Upper lobe of right lung (tissue), 1 donor: ENCODE measurements at places on chromosomes 1 and 21.

DNA sequence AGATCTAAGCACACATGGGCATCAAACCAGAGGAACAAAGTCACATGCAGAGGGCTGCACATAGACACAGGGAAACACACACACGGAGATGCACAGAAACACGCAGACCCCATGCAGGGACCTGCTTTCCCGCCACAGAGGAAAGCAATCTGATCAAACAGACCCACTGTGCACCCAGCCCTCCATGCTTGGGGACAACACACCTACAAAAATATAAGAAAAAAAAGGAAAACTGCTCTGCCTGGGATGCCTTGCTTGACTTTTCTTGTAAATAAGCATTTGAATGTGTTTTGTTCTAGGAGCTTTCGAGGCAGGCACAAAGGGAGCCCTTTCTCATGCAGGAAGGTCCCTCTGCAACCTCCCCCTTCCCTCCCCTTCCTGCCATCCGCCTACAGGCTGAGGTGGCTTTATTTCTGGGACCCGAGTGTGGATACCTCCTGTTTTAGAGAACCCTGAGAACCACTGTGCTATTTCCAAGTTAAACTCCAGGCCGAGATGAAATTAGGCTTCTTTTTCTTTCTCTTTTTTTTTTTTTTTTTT, 3.5 kb upstream of the ICMT start:
- no peak for DNase-seq
- peaks cover 17% of the 10 kb centered on the region for H3K4me1 ChIP-seq
- no peak overlapping the region for H3K27ac ChIP-seq
- H3K36me3 ChIP-seq: no peaks in the 10 kb centered on the region
- H3K27me3 ChIP-seq: peaks cover 49% of the 10 kb centered on the region

DNA sequence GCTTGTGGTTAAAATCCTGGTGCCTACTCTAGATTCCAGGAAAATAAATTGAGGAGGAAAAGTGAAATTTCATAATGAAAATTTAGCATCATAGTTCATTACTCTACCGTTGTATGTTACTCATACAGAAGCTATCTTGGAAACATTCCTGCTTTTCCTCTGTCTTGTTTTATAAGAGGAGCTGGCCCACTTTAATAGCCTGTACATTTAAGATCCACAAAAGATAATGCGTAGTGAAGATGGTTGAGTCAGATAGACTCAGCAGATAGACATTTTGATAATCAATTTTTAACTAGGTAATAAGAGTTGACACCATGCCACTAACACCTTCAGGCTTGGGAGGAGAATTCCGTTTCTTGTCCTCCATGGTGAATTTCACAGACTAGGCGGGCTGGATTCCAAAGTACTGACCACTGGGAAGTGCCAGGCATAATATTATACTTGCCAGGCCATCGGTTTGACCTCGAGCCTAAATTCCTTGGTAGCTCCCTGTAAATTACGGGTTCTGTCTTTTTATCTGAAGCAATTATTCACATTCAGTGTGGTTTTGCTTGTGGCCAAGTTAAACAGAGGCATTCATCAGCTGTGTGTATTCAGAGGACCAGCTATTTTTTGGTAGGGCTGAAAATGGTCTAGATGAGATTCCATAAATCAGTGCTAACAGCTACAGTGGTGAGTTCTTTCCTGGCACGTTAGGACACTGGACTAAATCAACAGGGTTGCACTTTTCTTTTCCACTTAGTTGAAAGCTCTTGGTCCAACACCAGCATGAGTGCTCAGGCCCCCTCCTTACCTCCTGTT, 111.9 kb upstream of the KAZN start:
- H3K27ac ChIP-seq: no peak overlapping the region
- no peaks in the 10 kb centered on the region for H3K36me3 ChIP-seq
- H3K27me3 ChIP-seq: no peaks in the 10 kb centered on the region
- DNase-seq: no peak
- H3K4me1 ChIP-seq: peaks cover 6% of the 10 kb centered on the region

- H3K36me3 ChIP-seq: no peaks in the 10 kb centered on the region
- no peak overlapping the region for H3K4me3 ChIP-seq
- H3K4me1 ChIP-seq: peaks cover 17% of the 10 kb centered on the region
- H3K27ac ChIP-seq: no peak overlapping the region
- H3K27me3 ChIP-seq: peaks cover 11% of the 10 kb centered on the region
Observed at GRCh38 chr1:21514245-21514644, 5.0 kb downstream of the ALPL start.

- no peak overlapping the region for H3K27ac ChIP-seq
- no peaks in the 10 kb centered on the region for H3K36me3 ChIP-seq
- peaks cover 16% of the 10 kb centered on the region for H3K27me3 ChIP-seq
- H3K4me3 ChIP-seq: no peak overlapping the region
Observed at GRCh38 chr1:246792603-246793002, 68.4 kb downstream of the SCCPDH start.

GRCh38 chr1:11720525-11720924, 15.4 kb upstream of the AGTRAP start:
- H3K27ac ChIP-seq: no peak overlapping the region
- no peaks in the 10 kb centered on the region for H3K27me3 ChIP-seq
- H3K36me3 ChIP-seq: no peaks in the 10 kb centered on the region
- no peak for DNase-seq
- no peaks in the 10 kb centered on the region for H3K4me1 ChIP-seq

- no peak overlapping the region for H3K4me3 ChIP-seq
- no peak for DNase-seq
- no peak overlapping the region for H3K27ac ChIP-seq
- no peaks in the 10 kb centered on the region for H3K4me1 ChIP-seq
- no peaks in the 10 kb centered on the region for H3K27me3 ChIP-seq
Observed at GRCh38 chr1:177871613-177872307, 98.1 kb downstream of the SEC16B start.

GRCh38 chr1:85798419-85798818, 90.2 kb upstream of the ZNHIT6 start:
- H3K36me3 ChIP-seq: no peaks in the 10 kb centered on the region
- no peak overlapping the region for H3K27ac ChIP-seq
- H3K4me3 ChIP-seq: no peak overlapping the region

GRCh38 chr1:97562081-97562480, 358.8 kb downstream of the DPYD start:
- no peak for DNase-seq
- H3K27ac ChIP-seq: no peak overlapping the region
- no peaks in the 10 kb centered on the region for H3K4me1 ChIP-seq
- no peaks in the 10 kb centered on the region for H3K27me3 ChIP-seq

- no peaks in the 10 kb centered on the region for H3K4me1 ChIP-seq
- no peaks in the 10 kb centered on the region for H3K27me3 ChIP-seq
- H3K36me3 ChIP-seq: no peaks in the 10 kb centered on the region
Observed at GRCh38 chr1:190452272-190452848, 25.3 kb downstream of the BRINP3 start.

GRCh38 chr21:39037807-39038405, 145.3 kb downstream of the PSMG1 start:
- no peaks in the 10 kb centered on the region for H3K36me3 ChIP-seq
- no peaks in the 10 kb centered on the region for H3K27me3 ChIP-seq
- peaks cover 14% of the 10 kb centered on the region for H3K4me1 ChIP-seq
- no peak overlapping the region for H3K27ac ChIP-seq
- no peak overlapping the region for H3K4me3 ChIP-seq

- peaks cover 85% of the 10 kb centered on the region for H3K4me1 ChIP-seq
- H3K27ac ChIP-seq: peak overlapping the region; percentile 61
- no peak for DNase-seq
- no peak overlapping the region for H3K4me3 ChIP-seq
Observed at GRCh38 chr1:208204779-208205178, 39.4 kb downstream of the PLXNA2 start.

- H3K27me3 ChIP-seq: no peaks in the 10 kb centered on the region
- no peaks in the 10 kb centered on the region for H3K4me1 ChIP-seq
Observed at GRCh38 chr1:200262326-200262965, 147.4 kb downstream of the ZNF281 start.

DNA sequence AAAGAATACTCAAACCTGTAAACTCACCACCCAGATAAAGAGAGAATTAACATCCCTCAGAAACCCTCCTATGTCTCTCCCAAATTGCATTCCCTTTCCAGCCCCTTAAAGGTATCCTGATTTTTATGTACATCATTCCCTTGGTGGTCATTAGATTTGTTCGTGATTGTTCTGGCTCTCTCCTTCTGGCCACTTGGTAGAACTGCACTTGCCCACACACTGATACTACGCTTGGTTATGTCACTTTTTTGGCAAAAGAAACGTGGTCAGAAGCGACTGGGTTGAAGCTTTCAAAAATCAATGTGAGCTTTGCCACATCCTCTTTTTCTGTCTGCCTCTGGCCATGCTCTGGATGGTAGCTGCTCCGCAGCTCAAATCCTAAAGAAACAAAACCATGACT, 76.3 kb downstream of the KRTAP19-8 start:
- H3K27ac ChIP-seq: no peak overlapping the region
- H3K4me3 ChIP-seq: no peak overlapping the region
- H3K27me3 ChIP-seq: no peaks in the 10 kb centered on the region
- H3K4me1 ChIP-seq: no peaks in the 10 kb centered on the region
- no peak for DNase-seq
- no peaks in the 10 kb centered on the region for H3K36me3 ChIP-seq

DNA sequence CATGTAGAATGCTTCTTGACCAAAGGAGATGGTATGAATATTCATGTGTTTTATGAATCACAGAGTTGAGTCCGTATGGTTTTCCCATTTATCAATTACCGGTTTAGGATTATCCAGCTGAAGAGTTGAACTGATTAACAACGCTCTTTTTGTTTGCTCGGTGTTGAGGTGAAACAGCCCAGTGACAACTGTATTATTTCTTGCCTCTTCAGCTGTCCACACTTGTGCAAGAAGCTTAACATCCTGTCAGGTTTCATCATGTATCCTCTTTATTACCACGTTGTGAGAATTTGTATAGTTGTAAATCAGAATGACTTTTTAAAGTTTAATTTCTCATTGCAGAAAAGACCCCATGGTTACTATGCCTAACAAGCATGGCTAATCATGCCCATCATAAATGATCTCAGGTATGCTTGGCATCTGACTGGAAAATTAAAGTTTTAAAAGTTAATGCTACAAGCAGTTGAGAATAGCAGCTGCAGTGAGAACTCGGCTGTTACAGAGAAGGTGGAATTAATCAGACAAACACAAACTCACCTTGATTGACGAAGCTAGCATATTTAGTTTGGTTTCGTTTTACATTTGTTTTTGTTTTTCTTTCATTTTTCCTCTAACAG, 563.2 kb upstream of the ADGRL2 start:
- H3K27ac ChIP-seq: no peak overlapping the region
- H3K4me3 ChIP-seq: peak overlapping the region; percentile 31
- no peaks in the 10 kb centered on the region for H3K27me3 ChIP-seq
- H3K36me3 ChIP-seq: no peaks in the 10 kb centered on the region
- DNase-seq: no peak

DNA sequence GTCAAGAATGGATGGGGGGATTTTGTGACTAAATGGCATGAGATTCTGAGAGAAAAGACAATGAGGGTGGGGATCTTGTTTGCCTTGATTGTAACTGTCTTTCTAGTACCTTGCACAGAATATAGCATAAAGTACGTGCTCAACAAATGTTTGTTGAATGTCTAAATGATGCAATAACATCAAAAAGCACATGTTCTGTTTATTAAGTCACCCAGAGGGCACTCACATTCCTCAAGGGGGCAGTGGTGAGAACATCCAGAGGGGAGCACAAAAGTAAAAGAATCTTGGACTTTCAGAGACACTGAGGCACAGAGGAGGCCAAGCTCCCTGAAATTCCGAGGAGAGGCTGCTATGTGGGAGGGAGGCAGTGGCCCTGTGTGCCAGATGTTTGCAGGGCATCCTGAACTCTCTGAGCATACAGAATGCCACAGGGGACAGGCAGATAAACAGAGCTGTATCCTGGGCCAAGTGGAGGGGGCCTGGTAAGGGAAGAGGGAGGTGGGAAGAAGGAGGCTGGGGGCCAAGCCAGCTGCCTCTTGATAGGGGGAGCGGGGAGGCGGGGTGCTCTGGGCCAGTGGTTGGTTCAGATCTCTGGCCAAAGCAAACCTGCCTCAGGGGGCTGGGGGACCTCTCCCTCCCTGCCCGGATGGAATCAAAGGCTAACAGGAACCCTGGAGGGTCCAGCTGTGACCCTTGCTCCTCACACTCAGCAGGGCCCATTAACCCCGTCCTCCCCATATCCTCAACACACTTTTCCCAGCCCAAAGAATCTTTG, 6.5 kb upstream of the ATP1A2 start:
- DNase-seq: no peak
- no peaks in the 10 kb centered on the region for H3K4me1 ChIP-seq
- H3K27me3 ChIP-seq: no peaks in the 10 kb centered on the region
- no peaks in the 10 kb centered on the region for H3K36me3 ChIP-seq
- no peak overlapping the region for H3K27ac ChIP-seq
- no peak overlapping the region for H3K4me3 ChIP-seq

DNA sequence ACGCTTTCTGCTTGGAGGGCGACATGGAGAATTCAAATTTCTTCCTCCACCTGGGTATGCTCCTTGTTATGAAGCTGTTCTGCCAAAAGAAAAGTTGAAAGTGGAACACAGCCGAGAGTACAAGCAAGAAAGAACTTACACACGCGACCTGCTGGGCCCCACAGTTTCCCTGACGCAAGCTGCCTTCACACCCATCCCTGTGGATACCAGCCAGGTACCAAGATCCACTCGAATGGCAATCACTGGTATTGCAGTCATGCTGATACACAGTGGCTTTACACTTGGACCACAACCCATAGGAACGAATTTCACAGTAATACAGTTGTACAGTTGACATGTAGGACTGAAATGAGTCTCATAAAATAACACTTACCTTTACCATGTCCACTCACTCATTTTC, 387.4 kb downstream of the ZP4 start:
- no peak overlapping the region for H3K4me3 ChIP-seq
- no peaks in the 10 kb centered on the region for H3K27me3 ChIP-seq
- no peak overlapping the region for H3K27ac ChIP-seq
- H3K36me3 ChIP-seq: no peaks in the 10 kb centered on the region
- no peaks in the 10 kb centered on the region for H3K4me1 ChIP-seq

GRCh38 chr21:29219165-29219770, 79.5 kb upstream of the BACH1 start:
- H3K27me3 ChIP-seq: no peaks in the 10 kb centered on the region
- H3K27ac ChIP-seq: no peak overlapping the region
- no peak overlapping the region for H3K4me3 ChIP-seq
- H3K4me1 ChIP-seq: no peaks in the 10 kb centered on the region

- no peak overlapping the region for H3K27ac ChIP-seq
- DNase-seq: no peak
- no peaks in the 10 kb centered on the region for H3K36me3 ChIP-seq
- H3K4me3 ChIP-seq: no peak overlapping the region
- H3K27me3 ChIP-seq: no peaks in the 10 kb centered on the region
Observed at GRCh38 chr1:192831706-192832355, 23.0 kb downstream of the RGS2 start.

GRCh38 chr1:207029701-207030521, 2.6 kb downstream of the C1orf116 start:
- peak overlapping the region; percentile 47 for H3K4me3 ChIP-seq
- no peak for DNase-seq
- no peaks in the 10 kb centered on the region for H3K36me3 ChIP-seq
- no peaks in the 10 kb centered on the region for H3K27me3 ChIP-seq

- no peak overlapping the region for H3K4me3 ChIP-seq
- H3K27me3 ChIP-seq: no peaks in the 10 kb centered on the region
- DNase-seq: peak; percentile 54
Observed at GRCh38 chr1:211625040-211625439, 46.1 kb upstream of the SLC30A1 start.

GRCh38 chr1:155070721-155071569, 7.4 kb downstream of the EFNA4 start:
- no peaks in the 10 kb centered on the region for H3K27me3 ChIP-seq
- peak overlapping the region; percentile 60 for H3K27ac ChIP-seq
- peak overlapping the region; percentile 52 for H3K4me3 ChIP-seq
- H3K36me3 ChIP-seq: no peaks in the 10 kb centered on the region
- DNase-seq: peak; percentile 91
